ENCODE measurements at places on chromosomes 2 and 18. TPM values are rescaled to one million over a fixed set of nuclear protein-coding genes. Genes with fewer than 3 reads are reported as not detected.

HRH4 gene
- polyA plus RNA-seq = 0.10 TPM

AQP4 gene
- 0.77 TPM for polyA plus RNA-seq

REG1A gene
- not detected for polyA plus RNA-seq

ADAM23 gene
- 6.9 TPM for polyA plus RNA-seq

DAPL1 gene
- polyA plus RNA-seq = 28.4 TPM

FAM161A gene
- 21.8 TPM for polyA plus RNA-seq

- no peak for DNase-seq
Observed at GRCh38 chr2:210392469-210392881, 77.5 kb upstream of the MYL1 start.

DNA sequence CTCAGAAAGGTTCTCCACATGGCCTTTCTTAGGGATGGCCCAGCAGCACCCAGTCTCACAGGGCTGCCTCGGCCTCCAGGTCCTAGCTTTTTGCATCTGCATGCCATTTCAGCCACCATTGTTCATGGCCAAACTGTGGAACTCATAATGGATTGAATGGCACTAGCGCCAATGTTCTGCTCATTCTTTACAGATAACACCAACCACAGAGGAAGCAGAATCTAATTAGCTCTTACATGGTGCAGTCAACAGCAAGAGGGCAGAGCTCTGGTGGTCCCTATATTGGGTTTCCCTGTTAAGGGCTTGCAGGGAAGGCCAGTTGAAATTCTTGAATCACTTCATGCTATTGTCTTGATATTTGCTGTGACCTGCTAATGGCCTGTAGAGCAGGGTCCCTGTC is 45.6 kb downstream of the ARL4C start:
- no peak for DNase-seq

DNA sequence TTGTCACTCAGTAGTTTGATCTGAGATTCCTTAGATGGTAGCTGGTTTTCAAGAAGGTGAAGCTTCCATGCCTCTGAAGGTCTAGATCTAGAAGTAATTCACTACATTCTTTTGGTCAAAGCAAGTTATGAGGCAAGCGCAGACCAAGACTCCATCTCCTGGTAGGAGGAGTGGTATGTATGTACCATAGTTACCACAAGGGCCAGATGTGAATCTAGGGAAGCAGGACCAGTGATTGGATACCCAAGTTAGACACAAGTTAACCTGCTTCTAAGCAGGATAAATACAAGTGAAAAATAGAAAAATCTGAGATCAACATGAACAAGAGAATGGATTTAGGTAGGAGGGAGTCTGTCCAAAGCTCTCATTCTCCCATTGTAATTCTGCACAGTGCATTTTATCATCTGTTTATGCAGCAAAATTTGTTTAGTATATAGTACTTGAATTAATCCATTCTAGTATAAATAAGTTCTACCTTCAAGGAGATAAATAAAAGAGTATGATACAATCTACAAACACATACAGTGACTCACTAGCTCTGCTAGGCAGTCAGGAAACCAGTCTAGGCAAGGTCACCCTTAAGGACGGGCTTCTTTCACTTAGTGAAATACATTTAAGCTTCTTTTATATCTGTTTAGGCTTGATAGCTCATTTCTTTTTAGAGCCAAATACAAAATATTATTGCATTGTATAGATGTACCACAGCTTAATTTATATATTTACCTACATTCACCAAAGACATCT is 14.2 kb upstream of the DOCK10 start:
- DNase-seq = no peak

GRCh38 chr2:192010073-192010472 is 163.2 kb upstream of the CAVIN2 start:
- no peak for DNase-seq

DNA sequence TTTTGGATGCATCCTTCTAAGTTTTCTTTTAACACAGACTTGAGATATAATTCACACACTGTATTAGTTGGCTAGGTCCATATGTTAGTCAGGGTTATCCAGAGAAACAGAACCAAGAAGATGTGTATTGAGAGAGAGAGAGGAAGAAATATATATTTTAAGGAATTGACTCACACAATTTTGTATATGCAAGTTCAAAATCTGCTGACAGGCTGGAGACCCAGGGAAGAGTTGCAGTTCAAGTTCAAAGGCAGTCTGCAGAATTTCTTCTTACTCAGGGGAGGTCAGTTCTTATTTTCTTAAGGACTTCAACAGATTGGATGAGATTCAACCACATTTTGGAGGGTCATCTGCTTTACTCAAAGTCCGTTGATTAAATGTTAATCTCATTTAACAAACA is 23.0 kb upstream of the MRO start:
- no peak for DNase-seq

DNA sequence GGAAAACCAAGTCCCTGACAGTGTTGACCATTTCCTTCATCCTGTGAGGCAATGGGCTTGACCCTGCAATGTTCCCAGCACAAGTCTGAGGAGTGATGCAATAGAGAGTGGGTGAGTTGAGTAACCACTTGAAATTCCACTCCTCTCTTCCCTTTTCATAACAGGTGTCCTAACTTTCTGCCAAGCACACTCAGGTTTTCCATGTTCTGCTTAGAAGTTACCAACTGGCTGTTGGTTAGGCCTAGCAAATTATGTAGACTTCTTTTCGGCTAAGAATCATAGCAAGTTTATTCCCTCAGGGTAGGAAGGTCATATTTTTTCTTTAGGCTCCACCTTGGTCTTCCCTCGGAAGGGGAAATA is 11.5 kb downstream of the GNLY start:
- DNase-seq = no peak

DNA sequence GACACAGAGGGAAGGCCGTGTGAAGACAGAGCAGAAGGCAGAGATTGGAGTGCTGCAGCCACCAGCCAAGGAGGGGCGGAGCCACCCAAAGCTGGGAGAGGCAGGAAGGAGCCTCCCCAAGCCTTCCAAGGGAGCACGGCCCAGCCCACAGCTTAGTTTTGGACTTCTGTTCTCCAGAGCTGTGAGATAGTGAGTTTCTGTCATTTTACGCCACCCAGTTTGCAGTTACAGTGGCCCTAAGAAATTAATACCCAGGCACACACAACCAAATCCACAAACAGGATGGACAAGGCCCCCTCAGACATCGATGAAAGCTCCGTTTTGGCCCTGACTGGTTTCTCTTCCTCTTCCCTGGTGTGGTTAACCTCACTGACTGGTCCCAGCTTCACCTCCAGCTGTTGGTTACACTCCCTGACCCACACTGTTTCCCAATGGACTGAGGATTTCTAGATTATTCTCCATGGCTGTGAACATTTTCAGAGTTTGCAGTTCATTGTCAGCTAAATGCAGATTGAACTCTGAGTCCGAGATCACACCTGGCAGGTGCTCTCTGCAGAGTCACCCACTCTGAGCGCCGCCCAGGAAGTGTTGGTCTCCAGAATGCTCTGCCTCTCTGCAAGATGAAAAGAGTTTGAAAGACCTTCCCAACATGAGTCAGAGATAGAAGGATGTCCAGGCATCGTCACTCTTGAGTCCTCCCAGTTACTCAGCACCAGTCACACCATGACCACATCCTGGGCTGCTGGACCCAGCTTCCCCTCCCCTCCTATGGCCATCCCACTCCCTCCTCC is 100.2 kb downstream of the TWIST2 start:
- DNase-seq = no peak

DNA sequence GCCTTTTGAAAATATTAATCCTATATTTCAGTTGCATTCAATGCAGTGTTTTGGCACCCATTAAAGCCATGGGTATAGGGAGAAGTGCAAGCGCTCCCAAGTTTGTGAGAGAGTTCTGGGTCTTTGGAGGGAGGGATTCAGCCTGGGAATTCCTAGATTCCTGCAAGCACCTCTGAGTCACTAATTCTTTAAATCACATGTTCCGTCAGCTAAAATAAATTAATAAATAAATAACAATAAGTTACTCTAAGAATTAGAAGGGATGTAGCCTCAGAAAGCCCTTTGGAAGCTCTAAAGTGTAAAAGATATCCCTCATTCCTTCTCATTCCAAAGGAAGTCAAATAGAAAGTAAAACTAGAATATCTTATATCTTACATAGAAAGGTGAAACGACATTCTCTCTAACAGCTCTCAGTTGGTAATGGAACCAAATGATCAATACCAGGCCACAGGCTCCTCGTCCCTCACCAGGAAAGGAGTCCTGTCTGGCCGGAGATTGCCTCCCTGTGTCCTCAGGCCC is 222.4 kb upstream of the RBBP8 start:
- DNase-seq = no peak

DNA sequence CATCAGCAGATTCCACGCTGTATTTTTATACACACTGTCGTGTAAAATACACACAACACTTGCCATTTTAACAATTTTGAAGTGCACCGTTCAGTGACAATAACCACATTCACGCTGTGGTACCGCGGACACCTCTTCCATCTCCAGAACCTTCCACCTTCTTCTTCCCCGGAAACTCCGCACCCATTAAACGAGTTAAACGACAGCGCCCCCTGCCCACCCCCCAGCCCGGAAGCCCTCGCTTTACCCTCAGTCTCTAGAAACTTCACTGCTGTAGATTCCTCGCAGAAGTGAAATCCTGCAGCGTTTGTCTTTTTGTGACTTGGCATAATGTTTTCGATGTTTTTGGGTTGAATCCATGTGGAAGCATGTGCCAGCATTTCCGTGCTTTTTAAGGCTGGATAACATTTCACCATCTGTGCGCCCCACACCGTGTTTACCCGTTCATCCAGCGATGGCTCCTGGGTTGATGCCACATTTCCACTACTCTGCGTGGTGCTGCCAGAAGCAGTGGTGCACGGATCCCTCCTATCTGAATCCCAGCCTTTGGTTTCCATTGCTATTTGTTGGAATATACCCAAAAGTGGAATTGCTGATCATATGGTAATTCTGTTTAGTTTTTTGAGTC is 32.0 kb upstream of the TMEM18 start:
- DNase-seq = no peak

DNA sequence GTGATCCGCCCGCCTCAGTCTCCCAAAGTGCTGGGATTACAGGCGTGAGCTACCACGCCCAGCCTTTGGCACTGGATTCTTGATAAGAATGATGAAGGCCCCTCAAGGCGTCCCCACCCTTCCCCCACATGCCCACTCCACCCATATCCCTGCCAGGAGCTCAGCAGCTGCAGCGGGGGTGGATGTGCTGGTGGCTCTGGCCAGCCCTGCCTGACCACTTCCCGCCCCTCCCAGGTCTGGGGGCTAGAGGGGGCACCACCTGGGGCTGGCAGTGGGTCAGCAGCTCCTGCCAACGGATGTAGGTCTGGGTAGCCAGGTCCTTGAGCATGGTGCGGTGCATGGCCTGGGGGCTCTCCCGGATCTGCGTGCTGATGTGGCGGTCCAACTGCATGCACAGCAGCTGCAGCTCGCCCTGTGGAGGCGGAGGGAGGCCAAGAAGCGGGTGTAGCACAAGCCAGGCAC is 7.8 kb upstream of the SEMA4C start:
- no peak for DNase-seq

DNA sequence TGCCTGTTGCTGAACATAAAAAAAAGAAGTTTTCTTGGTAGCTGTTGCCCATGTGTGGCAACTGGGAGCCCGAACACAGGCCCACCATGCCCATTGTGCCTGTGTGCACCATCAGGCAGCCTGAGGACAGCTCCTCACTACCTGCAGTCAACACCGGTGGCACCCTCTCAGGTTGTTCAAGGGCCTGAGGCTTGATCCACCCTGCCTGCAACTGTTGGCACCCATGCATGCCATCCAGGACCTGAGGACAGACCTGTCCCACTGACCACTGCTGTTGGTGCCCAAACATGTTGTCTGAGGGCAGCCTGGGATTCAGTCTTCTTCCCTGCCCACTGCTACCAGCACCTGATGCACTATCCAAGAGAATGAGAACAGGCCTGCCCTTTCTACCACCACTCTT is 661.1 kb upstream of the ZNF804A start:
- DNase-seq = no peak

DNA sequence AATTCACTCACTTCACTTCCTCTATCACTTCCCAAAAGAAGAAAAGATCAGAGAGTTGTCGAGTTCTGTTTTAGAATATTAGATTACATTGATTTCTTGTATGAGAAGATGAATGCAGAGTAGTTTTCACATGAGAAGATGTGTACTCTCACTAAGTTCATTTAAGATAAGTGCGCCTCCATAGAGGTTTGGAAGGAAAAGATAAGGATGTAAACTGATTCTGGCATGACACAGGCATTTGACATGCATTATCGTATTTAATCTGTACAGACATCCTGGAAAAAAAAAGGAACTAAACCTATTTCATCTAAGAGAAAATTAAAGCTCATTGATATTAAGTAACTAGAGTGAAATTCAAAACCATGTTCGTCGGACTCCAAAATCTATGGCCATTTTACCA is 152.2 kb upstream of the CRIM1 start:
- no peak for DNase-seq

GRCh38 chr2:216023055-216023648 is 9.8 kb upstream of the MREG start:
- DNase-seq = no peak

- no peak for DNase-seq
Observed at GRCh38 chr2:201901786-201902185, 95.4 kb downstream of the CDK15 start.

- peak; percentile 47 for DNase-seq
Observed at GRCh38 chr2:43634604-43635306, 2.3 kb upstream of the PLEKHH2 start.

DNA sequence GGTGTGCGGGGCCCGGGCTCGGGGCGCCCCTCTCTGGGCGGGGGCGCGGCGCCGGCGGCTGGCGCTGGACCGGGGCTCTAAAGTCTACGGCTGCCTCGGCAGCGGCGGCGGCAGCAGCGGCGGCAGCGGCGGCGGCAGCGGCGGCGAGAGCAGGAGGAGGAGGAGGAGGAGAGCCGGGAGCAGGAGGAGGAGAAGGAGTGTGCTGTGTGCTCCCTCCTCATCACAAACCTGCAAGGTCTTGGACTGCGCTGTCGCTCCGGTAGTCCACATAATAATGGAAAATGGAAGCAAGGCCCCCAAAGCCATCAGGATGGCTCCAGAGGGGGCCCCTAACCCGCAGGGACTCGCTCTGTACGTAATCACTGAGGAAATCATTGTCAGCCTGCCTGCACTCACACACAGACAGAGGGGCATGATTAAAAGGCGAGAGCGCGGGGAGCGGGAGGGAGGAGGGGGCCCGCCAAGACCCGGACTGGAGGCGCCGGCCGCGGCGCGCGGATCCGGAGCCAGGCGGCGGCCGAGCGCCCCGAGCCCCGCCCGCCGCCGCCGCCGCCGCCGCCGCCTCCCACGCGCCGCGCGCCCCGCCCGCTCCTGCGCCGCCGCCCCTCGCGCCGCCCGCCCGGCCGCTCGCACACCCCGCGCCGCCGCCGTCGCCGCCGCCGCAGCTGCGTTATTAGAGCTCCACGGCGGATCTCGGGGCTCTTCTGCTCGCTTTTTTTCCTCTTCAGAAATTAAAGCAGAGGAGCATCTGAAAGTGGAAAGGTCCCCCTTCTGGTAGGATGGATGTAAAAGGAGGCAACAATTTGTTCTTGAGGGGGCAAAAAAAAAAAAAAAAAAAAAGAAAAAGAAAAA is at the start of gene ZNF521:
Gene ZNF521, minus strand, starts transcription at position 390 of the 852 bp plus-strand sequence. CDS start 1,220 bp downstream, outside the sequence.
- DNase-seq = peak; percentile 86
